Fibroblast of villous mesenchyme (primary cell): ENCODE measurements at places on chromosomes 2 and 18. TPM values are rescaled to one million over a fixed set of nuclear protein-coding genes. Genes with fewer than 3 reads are reported as not detected.

Gene BOLL
- total RNA-seq: not detected in 2 replicates

Gene MCM6
- 12.6 and 13.8 TPM in 2 replicates for total RNA-seq

Gene HES6
- 2.2 and 6.1 TPM in 2 replicates for total RNA-seq

Gene VSNL1
- 0.32 and 0.86 TPM in 2 replicates for total RNA-seq

Gene DSG2
- total RNA-seq: 2.6 and 2.9 TPM in 2 replicates

Gene TTR
- total RNA-seq: not detected in 2 replicates

Gene RBKS
- 1.3 TPM in 2 replicates for total RNA-seq

Gene KIF5C
- under 0.01 TPM in 2 replicates for total RNA-seq

Gene ZNF2
- total RNA-seq: 6.1 and 7.8 TPM in 2 replicates

Gene SERPINB3
- total RNA-seq: not detected in 2 replicates

Gene CRYGC
- total RNA-seq: not detected in 2 replicates

Gene HTR2B
- total RNA-seq: 109 and 159 TPM in 2 replicates

Gene CPS1
- 19.3 and 21.6 TPM in 2 replicates for total RNA-seq

Gene ELOA2
- not detected in 2 replicates for total RNA-seq

Gene SLC23A3
- 0.64 and 0.86 TPM in 2 replicates for total RNA-seq

Gene DPYSL5
- not detected in 2 replicates for total RNA-seq

Gene ZNF396
- total RNA-seq: 0.64 and 1.3 TPM in 2 replicates

Gene PIEZO2
- 1.7 and 4.5 TPM in 2 replicates for total RNA-seq
